ENCODE measurements at places on chromosomes 1 and 21. TPM values are rescaled to one million over a fixed set of nuclear protein-coding genes. Genes with fewer than 3 reads are reported as not detected.

Gene NAV1
- 63.3 TPM for total RNA-seq

- no peak for DNase-seq
These were observed 79.7 kb upstream of the CHODL start for GRCh38 chr21:18164933-18165332.

Gene OR4F29
- not detected for total RNA-seq

DNA sequence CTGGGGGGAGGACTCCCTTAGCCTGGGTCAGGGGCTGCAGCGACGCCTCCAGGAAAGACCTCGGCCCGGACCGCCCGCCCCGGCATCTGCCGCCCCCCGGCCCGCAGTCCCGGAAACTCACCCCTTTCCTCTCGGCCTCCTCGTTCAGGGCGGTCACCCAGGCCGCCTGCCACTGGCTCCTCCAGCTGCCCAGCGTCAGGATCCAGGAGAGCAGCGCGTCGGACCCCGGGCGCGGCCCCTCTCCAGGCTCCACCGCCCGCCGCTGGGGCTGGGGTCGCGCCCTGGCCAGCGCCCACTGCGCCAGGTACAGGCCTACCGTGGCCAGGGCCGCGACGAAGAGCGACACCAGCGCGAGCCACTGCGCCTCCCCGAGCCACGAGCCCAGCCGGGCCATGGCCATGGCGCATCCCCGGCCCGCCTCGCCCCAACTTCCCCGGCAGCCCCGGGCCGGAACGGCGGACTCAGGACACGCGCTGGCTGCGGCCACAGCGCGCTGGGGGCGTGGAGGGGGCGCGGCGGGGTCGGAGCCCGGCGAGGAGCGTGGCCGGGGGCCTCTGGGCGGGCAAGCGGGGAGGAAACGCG, 478 bp downstream of the C2CD2 start:
- no peak for DNase-seq

- no peak for DNase-seq
These were observed 477.1 kb upstream of the NR5A2 start for GRCh38 chr1:199550199-199551065.

DNA sequence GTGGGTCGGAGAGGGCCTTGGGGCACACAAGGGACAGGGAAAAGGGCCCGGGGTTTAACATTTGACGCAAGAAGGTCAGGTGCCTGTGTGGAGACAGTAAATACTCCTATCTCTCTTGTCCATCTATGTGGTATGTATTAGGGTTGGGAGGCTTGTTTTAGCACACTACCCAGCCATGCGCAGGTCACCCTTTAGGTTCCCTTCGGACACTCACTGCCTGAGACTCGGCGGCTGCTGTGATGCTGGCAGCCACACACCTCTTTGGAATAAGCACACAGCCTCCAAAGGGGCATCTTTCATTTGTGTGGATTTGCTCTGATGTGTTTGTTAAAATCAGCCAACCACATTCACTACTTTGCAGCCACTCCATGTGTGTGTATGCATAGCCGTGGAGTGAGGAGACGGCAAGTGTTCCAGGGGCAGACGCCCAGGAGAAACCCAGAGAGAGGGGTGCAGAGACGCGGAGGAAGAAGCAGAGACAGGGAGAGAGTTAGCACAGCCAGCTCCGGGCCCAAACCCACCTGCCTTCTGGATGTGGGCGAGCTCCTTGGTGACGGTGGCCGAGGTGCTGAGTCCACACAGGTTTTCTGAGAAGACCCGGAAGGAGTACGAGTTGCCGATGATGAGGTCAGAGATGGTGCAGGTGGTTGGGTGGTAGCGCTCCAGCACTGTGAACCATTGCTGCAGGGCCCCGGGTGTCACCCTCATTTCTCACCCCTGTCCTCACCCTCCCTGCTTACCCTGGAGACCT, 5.7 kb downstream of the MYBPH start:
- peak; percentile 23 for DNase-seq

GRCh38 chr1:64019818-64020217, 183.6 kb upstream of the UBE2U start:
- DNase-seq: no peak

DNA sequence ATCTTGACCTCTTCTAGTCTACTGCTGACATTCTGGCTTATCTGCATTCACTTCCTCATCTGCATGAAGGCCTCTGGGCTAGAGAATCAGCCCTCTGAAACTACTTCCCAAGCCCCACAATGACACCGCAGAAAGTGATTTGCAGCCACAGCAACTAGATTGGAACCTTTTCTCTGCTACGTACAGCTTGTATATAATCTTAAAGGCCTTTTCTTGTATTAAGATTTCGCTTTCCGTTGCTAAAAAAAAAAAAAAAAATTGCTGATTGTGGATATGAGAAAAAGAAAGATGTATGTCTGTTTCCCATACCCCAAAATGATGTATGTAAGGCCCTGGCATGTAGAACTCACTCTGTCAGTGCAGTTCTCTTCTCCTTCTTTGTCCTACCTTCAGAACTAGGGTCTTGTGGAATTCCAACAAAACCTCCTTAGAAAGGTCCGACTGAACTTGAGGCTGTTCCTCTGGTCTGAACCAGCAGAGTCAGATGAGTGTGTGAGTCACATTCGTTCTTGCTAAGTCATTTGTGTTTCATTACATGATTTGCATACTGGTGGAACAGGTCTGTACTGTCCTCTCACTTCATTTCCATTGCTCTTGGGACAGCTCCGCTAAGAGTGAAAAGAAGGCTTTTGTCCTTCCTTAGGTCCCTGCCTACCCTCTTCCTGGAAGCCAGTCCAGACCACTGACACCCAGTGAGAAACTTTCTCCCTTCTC, 62.7 kb downstream of the PLPP3 start:
- DNase-seq: no peak

DNA sequence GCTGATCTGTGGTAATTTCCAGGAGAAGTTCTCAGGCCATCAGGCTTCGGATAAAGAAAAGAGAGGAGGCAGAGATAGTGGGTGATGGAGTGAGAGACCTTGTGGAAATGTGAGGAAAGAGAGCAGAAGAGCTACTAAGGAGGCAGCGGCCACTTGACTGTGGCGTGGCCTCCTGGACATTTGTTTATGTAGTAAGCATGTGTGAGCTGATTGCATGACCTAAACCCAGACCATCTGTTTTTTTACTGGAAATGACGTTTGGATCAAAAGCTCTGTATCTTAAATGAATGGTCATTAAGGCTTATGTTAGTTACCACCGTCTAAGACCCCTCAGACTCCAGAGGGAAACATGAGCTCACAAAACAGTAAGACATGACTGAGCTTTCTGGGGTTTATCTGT, 13.6 kb downstream of the ATP1B1 start:
- DNase-seq: no peak

DNA sequence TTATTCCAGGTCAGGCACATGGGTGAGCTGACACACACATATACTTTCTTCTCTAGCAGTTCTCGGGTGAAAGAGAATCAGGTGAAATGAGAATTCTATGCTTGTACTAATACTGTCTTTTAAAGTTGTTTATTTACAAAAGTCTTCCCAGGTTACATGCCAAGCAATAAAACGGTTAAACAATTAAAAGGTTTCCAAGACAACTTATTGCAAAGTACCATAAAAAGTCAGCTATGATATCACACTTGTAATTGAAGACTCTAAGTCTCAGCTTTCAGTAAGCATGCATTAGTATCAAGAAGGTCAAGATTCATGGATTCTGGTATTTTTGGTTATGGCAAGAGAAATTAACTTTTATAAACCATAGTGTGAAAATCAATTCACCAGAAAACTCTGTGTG, 171.4 kb downstream of the PDE4B start:
- DNase-seq: no peak

GRCh38 chr1:55632058-55632457, 416.9 kb upstream of the USP24 start:
- DNase-seq: no peak

- DNase-seq: no peak
These were observed 814.6 kb upstream of the TMPRSS15 start for GRCh38 chr21:19218163-19218562.

DNA sequence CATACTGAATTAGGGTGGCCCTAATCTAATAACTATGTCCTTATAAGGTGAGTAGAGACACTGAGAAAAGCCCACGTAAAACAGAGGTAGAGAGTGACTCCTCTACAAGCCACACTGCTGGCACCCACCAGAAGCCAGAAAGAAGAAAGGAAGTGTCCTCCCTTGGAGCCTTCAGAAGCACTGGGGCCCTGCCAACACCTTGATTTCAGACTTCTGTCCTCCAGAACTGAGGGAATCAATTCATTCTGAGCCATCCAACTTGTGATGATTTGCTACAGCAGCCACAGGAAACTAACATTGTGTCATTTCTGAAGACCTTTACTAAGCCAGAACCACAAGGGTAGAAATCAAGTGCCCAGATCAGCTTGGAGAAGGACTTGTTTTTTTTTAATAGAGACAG, 15.0 kb downstream of the GNB1 start:
- no peak for DNase-seq

DNA sequence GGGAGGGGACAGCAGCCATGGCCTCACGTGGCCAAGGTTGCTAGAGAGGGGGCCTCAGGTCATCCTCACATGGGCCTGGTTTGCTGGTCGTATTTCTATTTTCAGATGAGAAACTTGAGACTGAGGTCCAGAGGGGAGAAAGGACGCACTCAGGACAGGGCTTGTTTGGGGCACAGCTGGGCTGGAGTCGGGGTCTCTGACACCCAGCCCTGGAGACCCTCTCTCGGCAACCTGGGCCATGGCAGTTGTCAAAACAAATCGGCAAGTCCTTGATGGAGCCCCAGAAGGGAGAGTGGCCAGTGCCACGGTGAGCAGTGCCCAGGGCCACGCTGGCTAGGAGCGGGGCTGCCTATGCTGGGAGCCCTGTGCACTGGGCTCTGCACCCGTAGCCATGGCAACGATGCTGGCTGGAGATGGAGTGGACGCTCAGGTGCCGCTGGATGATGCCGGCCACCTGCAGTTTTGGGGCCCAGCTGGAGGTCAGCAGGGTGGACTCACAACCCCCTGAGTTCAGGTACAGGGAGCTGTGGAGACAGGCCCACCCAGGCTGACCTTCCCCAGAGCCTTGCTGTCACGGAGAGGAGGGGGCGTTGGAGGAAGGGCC, 11.1 kb downstream of the LRRC3 start:
- DNase-seq: peak; percentile 18

- DNase-seq: peak; percentile 34
These were observed 2.0 kb downstream of the COL24A1 start for GRCh38 chr1:86154571-86155050.

Gene PODN
- total RNA-seq: 19.4 TPM

- DNase-seq: no peak
These were observed 50.1 kb downstream of the SSBP3 start for GRCh38 chr1:54355931-54356679.

DNA sequence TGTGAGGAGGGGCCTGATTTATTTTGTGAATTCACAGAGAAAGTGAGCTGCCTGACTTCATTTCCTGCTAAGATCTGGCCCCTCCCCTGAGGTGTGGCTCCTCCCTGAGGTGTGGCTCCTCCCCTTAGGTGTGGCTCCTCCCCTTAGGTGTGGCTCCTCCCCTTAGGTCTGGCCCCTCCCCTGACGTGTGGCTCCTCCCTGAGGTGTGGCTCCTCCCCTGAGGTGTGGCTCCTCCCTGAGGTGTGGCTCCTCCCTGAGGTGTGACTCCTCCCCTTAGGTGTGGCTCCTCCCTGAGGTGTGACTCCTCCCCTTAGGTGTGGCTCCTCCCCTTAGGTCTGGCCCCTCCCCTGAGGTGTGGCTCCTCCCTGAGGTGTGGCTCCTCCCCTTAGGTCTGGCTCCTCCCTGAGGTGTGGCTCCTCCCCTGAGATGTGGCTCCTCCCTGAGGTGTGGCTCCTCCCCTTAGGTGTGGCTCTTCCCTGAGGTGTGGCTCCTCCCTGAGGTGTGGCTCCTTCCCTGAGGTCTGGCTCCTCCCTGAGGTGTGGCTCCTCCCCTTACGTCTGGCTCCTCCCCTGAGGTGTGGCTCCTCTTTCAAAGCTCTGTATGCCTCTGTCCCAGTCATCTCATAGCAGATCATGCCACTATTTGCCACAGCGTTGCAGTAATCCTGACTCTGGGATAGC, 26.9 kb upstream of the LRRC3 start:
- DNase-seq: no peak

DNA sequence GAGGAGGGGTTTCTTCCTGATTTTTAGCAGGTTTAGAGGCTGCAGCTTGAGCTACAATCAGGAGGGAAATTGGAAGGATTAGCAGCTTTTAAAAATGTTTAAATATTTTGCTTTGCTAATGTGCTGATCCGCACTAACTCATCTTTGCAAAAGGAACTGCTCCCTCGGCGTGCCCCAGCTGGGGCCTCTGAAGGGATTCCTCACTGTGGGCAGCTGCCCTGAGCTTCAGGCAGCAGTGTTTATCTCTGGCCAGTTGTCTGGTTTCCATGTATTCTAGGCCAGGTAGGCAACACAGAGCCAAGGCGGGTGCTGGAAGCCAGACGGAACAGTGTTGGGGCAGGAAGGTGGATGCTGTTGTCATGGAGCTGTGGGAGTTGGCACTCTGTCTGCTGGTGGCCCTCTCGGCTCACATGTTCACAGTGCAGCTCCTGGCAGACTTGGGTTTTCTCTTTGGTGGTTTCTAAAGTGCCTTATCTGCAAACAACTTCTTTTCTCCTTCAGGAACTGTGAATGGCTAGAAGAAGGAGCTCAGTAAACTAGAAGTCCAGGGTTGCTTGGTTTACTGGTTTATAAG, 18.9 kb downstream of the NECAP2 start:
- peak; percentile 47 for DNase-seq

DNA sequence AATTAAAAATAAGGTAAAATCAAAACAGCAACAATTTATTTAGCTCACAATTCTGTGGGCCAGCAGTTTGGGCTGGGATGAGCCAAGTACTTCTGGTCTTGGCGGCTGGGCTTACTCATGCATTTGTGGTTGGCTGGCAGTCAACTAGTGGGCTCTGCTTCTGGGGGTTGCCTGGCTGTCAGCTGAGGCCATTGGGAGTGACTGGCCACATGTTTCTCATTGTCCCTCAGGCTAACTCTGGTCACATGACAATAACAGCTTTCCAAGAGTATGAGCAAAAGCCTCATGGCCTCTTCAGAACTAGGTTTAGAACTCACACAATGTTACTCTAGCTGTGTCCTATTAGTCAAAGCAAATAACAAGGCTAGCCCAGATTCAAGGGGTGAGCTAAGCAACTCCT, 15.6 kb upstream of the CHIA start:
- peak; percentile 70 for DNase-seq

DNA sequence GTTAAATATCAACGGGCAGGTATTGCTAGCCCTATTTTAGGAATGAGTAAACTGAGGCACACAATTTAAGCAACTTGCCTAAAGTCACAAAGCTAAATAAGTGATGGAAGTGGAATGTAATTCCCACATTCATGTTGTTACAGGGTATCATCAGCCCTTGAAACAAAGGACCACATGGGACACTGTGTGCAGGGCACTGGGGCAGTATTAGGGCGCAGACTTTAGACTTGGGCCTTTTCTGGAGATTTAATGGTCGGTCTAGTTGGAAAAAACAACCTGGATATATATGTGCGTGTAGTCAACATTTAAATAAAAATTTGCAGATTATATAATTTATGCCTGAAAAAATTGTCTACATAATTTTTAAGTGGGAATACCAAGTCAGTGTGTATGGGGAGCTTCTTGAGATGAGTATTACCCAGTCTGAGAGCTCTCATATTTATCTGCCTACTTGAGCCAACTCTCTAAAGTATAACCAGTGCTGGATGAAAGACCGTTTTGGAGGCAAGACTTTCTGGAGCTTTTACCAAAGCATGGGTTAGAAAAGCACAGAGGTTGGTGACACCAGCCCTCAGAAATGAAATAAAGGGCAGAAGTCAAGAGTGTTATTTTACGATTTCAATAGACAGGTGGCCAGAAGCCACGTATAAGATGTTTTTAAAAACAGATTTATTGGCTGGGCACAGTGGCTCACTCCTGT, 1.6 kb downstream of the KDM1A start:
- DNase-seq: no peak

GRCh38 chr1:52672946-52673345, 25.2 kb downstream of the COA7 start:
- peak; percentile 52 for DNase-seq

Gene KCNJ10
- total RNA-seq: not detected

- no peak for DNase-seq
These were observed 15.9 kb downstream of the PLEKHA6 start for GRCh38 chr1:204343802-204344201.

All from left ventricle myocardium superior (tissue), 1 donor.